Psoas muscle (tissue), 8 donors: ENCODE measurements at places on chromosomes 7 and 10.

DNA sequence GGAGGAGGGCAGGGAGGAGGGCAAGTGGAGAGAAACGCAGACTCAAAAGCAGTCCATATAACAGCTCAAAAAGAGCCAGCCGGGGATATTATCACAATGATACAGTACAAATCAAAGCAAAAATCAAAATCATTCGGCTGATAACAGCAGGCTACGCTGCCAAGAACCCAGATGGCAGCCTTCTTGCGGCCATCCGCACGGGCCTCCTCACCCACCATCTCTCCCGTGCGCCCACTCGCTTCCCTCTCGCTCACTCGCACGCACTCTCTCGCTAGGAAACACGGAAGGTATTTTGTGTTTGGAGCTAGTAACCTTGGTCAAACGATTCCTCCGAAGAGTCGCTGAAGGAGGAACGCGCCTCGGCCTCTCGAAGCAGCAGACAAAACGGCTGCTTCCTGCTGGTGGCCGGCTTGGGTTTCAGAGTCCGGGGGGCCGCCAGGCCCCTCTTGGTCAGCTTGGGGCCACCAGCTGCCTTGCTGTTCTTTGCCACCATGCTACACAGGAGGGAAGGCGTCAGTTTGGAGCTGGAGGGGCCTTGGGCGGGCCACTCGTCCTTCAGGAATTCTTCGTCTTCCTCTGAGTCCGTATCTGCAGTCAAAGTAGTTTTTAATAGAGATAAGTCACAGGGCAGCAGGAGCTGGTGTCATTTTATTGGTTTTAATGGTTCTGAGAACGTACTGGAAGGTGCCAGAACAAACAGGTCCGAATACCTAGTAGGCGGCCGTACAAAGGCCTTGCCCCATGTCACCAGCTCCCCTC, 68.9 kb downstream of the SLC29A4 start:
- no peak for DNase-seq

- DNase-seq: no peak
These were observed 132.0 kb upstream of the CXCL12 start for GRCh38 chr10:44516891-44517290.

GRCh38 chr7:151366166-151366879, 24.7 kb downstream of the NUB1 start:
- DNase-seq: no peak

DNA sequence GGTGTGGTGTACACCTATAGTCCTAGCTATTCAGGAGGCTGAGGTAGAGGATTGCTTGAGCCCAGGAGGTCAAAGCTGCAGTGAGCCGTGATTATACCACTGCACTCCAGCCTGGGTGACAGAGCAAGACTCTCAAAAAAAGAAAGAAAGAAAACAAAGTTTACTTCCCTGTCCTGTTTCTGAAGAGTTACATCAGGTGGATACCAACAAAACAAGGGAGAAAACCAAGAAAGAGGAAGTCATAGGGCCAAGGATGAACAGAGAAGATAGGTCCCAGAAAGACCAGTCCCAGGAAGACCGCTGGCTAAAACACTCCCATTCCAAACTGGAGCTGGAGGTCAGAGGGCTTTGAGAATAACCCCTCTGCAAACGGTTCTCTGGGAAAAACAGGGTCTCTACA, 13.5 kb downstream of the MACROH2A2 start:
- no peak for DNase-seq

GRCh38 chr10:77251297-77252013, 386.2 kb downstream of the KCNMA1 start:
- no peak for DNase-seq

GRCh38 chr7:97088364-97088763, 29.1 kb upstream of the SDHAF3 start:
- no peak for DNase-seq

GRCh38 chr7:37758501-37759045, 75.0 kb downstream of the GPR141 start:
- no peak for DNase-seq

- no peak for DNase-seq
These were observed 311.9 kb downstream of the HGF start for GRCh38 chr7:81457852-81458522.

DNA sequence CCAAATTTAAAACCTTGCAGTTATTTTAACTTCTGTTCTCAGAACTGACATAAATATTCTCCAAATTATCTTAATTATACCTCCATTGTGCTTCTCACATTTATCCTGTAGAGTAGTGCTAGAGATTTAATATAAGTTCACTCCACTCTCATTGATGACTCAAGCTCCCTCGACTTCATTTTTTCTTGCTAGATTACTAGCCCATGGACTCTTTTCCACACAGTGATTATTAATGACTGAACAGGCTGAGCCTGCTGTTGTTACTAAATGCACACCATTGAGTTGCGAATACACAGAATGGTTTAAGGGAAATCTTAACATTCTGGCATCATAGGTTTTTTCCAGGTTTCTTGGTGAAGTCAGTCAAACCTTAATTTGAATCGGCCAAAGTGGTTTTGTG, 179.5 kb upstream of the AKR1E2 start:
- DNase-seq: no peak
